ENCODE measurements at places on chromosomes 11 and 22. TPM values are rescaled to one million over a fixed set of nuclear protein-coding genes. Genes with fewer than 3 reads are reported as not detected.

Gene APOL3
- polyA plus RNA-seq: 0.12 TPM

Gene FREY1
- polyA plus RNA-seq: 0.32 TPM

DNA sequence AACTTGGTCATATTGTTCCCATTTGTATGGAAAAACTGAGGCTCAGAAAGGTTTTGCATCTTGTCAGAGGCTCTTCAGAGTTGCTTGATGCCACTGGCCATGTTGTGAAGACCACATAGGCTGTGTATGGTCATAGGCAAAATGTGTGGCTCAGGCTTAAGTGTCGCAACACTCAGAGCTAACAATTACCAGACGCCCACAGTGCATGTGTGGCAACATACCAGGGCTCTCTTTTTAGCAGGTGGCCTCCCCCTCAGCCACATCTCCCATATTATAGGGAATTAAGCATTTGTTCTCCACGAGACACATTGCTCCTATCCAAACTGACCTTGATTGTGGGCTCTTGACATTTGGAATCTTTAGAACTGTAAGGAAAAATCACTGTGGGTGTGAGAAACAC is 802.5 kb downstream of the DLG2 start:
- no peak for DNase-seq

DNA sequence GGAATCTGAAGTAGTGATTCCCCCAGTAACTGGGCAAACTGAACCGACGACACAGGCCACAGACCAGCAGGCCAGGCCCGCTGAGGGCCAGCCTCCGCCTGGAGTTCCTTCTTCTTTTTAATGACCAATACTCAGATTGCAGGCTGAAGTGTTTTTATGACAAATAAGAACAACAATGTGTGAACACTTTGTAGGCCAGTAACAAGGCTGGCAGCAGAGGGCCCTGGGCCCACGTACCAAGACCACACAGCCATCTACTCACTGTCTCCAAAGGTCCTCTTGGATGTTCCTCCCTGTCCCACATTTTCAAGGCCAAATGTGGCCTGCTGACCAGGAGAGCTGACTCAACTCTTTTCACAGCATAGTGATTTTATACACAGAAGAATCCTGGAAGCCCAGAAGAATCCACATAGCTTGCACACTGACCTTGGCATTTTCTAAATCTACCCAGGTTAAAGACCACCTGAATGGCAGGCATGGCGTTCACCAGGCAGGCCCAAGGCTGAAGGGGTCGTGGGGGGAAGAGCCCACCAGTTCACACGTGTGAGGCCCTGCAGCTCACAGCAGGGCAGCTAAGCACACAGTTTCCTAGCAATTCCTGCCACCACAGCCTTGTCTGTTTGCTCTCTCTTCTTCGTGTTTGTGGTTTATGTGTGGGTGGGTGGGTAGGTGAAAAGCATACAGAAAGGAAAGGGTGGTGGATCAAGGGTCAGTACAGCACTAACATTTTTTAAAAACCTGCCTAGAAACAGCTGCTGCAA is 13.3 kb downstream of the SMCO4 start:
- no peak for DNase-seq

- no peak for DNase-seq
These were observed 350.9 kb upstream of the SYN3 start for GRCh38 chr22:33409079-33409478.

DNA sequence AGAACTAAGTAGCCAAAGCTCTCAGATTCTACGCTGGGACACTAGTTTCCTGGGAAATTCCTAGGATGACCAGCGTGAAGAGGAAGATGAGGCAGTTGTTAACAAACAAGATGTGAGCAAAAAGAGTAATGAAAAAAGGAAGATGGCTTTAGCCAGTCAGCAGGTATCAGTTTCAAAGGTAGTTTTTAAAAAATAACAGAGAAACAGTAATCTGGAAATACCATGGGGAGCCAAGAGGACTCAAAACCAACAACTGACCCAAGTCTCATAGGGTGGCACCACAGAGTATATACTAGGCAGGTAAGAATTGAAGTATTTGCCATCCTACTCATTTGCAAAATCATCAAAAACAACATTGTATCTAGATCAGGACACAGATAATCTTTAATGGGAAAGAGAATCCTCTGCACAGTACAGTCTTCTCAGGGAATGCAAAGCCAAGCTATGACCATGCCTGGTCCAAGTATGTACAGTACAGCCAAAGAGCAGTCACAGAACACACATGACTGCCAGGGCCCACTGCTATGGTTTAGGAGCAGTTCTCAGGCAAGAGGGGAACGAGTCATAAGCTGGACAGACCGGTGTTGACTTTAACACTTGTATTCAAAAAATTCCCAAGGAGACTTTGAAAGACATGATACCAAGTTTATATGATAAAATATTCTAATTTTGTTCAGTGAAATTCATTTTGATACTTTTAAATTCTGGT is 20.6 kb downstream of the MSANTD4 start:
- no peak for DNase-seq

DNA sequence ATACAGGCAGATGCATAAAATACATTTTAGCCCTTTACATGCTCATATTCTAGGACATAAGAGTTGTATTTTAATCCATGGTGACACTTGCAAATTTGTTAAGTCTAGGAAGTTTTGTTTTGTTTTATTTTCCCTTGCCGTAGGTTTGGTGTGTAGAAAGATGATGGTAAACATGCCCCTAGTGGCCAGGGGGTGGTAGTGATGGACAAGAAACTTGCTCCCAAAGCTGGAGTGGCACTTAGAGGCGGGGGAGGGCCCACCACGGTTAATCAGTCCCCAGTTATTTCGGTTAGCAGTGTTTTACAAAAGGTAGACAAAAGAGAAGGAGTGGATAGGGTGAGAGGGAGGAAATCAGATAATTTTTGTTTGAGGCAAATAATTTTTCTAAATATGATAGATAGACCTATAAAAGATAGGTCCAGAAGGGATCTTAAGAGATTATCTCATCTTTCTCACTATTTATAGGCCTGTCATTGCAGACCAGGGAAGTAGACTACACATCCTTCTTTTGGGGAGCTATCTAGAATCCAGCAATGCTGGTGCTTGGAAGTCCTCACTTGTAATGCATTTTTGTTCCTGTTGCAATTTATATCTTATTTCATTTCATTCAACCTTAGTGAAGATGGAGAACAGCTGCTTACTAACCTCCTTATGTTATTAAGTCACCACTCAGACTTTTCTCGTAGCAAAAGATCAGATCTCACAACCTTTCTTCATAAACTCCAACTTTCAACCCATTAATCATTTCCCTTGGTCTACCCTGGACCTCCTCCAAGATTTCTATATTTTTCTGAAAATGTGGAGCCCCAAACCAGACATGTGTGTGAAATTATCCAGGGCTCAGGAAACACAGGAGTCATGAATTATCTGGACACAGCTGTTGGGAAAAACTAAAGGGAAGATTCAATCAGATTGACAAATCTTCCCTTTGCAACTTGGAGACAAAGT is 5.9 kb upstream of the BDNF start:
- no peak for DNase-seq

DNA sequence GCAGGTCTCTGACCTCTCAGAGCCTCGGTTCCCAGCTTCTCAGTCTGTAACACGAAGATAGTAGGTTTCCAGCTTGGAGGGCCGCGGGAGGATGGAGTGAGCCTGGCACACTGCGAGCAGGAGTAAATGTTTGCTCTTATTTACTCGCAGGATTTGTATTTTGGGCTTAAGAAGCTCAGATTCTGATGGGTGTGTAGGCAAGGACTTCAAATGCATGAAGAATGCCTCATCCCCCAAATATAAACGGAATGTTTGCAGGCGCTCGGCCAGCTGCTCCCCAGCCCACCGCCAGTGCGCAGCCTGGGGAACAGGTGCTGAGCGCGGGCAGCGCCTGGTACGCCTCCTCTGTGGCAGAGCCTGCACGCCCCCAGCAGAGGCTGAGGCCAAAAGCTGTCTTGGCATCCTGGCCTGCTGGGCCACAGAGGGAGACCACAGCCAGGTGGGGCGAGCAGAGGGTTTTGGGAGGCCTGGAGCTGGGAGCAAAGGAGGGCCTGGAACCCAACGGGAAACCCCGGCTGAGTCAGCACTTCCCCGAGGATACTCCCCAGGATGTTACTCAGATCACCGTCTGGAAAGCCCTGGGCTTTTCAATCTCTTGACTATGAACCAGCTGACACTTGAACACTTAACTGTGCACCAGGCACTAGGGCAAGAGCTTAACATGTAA is 9.4 kb downstream of the EHD1 start:
- DNase-seq: no peak

Measured in H1 (cell line).